Stimulated activated CD8-positive, alpha-beta memory T cell treated with anti-CD3 and anti-CD28 coated beads, Interleukin-4, amount 100 ng/mL, for 1 hour (primary cell): ENCODE measurements at places on chromosomes 5 and 9.

DNA sequence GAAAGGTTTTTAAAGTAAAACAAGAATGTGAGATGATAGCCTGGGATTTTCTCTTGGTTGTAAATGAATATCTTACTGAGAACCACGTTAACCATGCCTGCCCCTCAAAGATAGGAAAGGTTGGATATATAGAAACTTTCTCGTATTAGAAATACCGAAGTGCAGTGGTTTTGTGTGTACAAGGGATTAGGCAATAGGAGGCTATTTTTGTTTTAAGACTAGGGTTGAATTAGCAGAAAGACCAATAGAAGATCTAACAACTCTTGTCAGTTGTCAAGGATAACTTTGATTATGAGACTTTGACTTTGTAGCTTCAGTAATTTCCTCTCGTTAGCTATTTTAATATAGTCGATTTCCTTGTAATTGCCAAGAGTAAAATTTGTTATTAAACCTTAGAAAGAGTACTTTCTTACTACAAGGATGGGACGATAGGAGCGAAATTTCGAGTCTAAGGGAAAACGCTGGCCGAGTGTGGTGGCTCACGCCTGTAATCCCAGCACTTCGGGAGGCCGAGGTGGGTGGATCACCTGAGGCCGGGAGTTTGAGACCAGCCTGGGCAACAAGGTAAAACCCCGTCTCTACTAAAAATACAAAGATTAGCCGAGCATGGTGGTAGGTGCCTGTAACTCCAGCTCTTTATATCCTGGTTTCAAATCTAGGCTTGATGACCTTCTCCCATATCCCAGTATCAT is 838 bp downstream of the POLK start:
- no peak for DNase-seq

DNA sequence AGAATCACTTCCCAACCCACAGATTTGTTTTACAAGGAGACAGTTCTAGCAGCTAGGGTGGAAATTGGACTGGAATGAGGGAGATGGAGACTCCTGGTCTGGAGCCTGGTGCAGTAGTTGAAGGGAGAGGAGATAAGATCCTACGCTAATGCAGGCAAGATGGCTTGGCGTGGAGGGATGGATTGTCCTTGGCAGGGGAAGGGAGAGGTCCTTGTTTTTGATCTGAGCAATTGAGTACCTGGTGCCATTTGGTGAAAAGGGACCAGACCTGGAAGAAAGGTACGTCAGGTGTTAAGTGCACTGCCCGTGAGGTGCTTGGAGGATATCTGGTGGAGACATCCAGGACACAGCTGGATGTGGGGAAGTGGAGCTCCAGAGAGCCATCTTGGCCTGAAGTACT is 35.7 kb downstream of the ANGPTL2 start:
- DNase-seq, result no peak

DNA sequence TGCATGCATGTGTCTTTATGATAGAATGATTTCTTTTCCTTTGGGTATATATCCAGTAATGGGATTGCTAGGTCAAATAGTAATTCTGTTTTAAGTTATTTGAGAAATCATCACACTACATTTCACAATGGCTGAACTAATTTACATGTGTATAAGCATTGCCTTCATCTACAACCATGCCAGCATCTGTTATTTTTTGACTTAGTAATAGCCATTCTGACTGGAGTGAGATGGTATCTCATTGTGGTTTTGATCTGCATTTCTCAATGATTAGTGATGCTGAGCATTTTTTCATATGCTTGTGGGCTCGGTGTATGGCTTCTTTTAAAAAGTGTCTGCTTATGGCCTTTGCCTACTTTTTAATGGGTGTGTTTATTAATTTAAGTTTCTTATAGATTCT is 102.3 kb upstream of the CCDC112 start:
- DNase-seq, result no peak

GRCh38 chr5:179140293-179140692 is 80.1 kb downstream of the ZNF354C start:
- no peak for DNase-seq

GRCh38 chr5:175693741-175694140 is 35.9 kb downstream of the HRH2 start:
- no peak for DNase-seq

GRCh38 chr9:100427366-100428263 is 672 bp downstream of the MSANTD3 start:
- DNase-seq, result no peak
